ENCODE measurements at places on chromosomes 2 and 18.

DNA sequence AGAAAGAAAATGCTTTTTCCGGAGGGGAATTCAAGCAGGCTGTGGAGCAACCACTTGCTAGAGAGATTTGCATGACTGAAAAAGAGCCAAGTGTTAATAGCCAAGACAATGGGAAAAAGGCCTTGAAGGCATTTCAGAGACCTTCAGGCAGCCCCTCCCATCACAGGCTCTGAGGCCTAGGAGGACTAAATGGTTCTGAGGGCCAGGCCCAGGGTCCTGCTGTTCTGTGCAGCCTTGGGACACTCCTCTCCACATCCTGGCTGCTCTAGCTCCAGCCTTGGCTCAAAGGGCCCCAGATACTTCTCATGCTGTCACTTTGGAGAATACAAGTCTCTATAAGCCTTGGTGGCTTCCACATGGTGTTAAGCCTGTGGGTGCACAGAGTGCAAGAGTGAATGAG, 81.8 kb downstream of the B3GNT2 start:
- DNase-seq = no peak

GRCh38 chr2:216283038-216283900, 89.0 kb downstream of the MARCHF4 start:
- peak; percentile 38 for DNase-seq

DNA sequence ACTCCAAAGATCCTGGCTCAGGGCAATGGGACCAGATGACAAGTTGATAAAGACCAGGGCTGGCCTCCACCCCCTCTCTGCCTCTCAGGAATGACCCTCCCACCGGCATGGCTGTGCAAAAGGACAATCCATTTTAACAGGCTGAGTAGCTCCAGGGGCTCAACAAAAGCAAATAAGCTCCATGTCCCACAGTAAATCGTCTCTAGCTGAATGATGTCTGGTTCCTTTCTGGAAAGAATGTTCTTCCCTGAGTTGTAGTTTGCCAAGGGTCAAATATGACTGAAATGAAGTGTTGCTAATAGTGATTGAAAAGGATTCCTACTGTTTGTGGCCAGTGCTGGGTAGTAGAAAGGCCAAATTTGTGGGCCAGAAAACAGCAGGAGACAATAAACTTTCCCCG, 434.4 kb upstream of the ETAA1 start:
- no peak for DNase-seq

DNA sequence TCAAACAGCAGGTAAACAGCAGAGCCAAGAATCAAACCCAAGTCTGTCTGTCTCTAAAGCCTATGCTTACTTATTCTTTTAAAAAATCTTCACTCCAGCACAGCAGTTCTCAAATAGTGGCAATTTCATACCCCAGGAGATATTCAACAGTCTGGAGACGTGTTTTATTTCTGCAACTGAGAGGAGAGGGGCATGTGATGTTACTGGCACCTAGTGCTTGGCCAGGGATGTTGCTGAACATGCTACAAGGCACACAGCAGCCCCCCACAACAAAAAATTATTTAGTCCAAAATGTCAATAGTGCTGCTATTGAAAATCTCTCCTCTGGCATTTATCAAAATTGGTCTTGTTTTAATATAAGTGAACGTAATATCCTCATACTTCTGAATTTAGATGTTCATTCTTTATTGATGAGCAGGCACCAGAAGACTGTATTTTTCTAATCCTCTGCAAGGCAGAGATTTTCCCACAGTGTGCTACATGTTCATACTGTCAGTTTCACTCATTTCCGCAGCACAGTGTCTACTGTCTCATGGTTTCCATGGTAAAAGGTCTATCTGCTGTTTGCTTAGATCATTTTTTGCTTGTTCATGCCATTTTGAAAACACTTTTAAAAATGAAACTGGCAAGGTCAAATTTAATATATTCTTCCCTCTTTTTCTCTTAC, 90.5 kb downstream of the LRATD1 start:
- DNase-seq = no peak

Data from activated CD4-positive, alpha-beta T cell treated with anti-CD3 and anti-CD28 coated beads, Interleukin-10, Interleukin-2, amounts not matched to agents 100 ng/mL and 50 ng/mL, durations not matched to agents 16 hours and 8 hours (primary cell).